NCI-H187 treated with DMSO at 0.1 percent for 48 hours (cell line): ENCODE measurements at places on chromosomes 3 and 15.

- no peak for DNase-seq
Measured at GRCh38 chr3:136404056-136404455, 153.9 kb downstream of the PCCB start.

DNA sequence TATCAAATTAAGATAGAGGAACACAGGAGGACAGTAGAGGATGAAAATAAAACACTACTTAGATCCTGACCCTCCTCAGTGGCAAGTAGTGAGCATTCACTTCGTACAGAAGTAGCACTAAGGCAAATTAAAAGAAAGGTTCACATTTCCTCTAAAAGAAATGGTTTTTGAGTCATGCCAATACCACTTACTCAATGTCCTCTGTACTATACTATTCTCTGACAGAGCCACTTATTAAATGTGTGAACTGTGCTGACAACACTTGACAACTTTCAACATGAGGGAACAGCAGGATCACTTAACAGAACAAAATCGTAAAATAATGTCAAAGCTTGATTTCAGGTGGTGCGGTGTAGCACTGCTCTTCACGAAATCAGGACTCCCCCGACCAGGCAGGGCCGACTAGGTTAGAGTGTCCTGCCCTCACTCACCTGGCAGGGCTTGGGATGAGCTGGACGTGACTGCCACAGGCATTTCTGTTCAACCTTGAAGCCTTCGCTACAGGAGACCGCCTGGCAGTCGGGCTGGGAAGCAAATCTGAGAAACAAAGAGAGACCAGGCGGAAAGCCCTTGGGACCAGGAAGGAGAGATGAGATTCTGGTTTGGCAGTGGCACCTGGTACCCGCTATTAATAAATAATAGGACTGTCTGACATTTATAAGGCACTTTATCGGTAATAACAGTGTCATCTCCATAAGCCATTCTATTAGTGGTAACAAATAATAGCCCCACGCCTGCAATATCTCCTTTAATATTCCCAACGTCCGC lies 611 bp upstream of the SLC27A2 start:
- no peak for DNase-seq

DNA sequence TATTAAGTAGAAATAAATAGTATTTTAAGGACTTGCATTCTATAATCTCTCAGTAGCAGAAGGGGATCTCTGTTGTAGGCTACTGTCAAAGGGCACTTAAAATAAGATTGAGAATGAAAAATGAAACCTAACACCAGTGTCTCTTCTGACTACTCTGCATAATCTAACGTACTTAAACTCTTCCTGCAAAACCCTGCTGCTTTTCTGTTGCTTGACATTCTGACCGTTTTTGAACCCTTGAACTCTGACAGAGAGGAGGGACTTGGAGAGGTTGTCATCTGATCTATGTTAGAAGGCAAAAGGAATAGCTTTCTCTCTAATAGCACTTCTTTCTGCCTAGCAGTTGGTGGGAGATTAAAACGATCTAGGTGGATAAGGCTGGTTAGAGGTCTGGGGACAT lies 204.6 kb downstream of the ZIC1 start:
- DNase-seq: no peak

- no peak for DNase-seq
Measured at GRCh38 chr15:44216958-44217357, 21.9 kb upstream of the FRMD5 start.
